ENCODE measurements at places on chromosomes 1 and 21.
A peak's percentile ranks its signal among the peaks of the same experiment; 100 is the strongest.

DNA sequence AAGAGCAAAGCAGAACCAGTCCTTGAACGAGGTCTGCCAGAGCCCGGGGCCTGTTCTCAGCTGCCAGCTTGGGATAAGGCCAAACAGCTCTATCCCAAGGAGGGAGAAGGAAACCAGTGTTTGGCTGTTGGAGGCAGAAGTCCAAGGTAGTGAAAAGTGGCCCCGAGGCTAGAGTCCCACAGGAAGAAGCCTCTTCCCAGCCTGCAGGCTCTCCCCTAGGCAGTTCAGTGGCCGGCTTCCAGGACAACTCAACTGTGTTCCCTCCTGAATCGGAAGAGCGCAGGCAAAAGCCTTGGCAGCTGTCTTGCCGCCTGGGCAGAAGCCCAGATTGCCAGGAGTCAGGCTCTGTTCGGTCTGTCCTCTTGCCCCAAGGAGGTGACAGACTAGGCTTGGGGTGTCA lies 19.3 kb downstream of the QSOX1 start:
- no peak for DNase-seq

GRCh38 chr1:165075725-165076370 lies 280.7 kb downstream of the LMX1A start:
- DNase-seq: no peak

DNA sequence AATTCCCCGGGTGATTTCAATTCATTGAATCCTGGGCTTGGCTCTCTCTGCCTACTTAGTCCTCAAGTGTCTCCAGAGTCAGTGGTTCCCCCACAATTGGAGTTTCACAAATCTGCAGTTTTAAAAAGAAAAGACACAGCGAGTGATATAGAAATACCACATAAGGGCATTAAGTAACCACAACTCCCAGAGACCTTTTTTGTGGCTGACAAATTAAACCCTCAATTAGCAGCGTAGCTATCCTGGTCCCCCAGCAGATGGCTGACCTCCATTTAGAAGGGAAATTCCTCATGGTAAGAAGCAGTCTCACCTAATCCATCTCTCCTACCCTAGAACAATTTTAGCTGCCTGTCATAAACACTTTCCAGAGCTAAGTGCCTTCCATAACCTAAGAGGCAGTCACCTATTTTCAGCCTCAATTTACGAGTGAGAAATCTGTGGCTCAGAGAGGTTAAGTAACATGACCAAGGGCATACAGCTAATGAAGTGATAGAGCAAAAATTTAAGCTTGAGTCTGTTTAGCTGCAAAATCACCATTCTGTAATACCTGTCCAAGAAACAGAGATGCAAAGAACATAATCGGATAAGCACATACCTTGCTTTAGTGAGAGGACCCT lies 56.0 kb upstream of the NBPF3 start:
- no peak for DNase-seq

GRCh38 chr1:234345237-234345636 lies 28.0 kb upstream of the COA6 start:
- DNase-seq: no peak

- no peak for DNase-seq
These were observed 144.9 kb downstream of the CD247 start for GRCh38 chr1:167373398-167373797.

DNA sequence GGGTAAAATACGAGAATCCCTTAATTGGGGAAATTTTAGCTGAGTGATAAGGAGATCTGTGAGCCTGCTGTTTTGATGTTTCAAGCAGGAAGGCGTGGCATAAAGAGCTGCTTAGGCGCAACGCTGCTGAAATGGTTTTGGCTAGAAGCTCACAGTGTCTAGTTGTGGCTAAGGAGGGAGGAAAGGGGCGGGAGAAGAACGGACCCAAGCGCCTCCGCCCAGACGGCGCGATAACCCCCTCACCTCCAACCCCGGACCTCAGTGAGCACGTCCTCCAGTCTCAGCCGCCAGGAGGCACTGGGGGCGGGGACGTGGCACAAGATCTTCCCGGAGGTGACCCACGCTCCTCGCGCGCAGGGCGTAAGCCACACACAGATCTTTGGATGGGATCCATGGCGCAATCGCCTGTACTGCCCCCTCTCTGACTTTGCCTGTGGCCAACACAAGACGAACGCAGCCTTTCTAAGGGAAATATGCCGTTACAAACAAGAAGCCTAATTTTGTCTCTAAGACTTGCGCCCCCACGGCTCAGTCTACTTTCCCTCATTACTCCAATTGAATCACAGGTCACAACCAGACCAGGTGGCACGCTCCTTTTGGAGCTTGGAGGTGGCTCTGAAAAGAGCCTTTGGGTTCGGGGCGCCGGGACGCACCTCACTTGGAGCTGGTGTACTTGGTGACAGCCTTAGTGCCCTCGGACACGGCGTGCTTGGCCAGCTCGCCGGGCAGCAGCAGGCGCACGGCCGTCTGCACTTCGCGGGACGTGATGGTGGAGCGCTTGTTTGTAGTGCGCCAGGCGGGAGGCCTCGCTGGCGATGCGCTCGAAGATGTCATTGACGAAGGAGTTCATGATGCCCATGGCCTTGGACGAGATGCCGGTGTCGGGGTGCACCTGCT lies 23.4 kb upstream of the RNF187 start:
- DNase-seq: peak; percentile 86

DNA sequence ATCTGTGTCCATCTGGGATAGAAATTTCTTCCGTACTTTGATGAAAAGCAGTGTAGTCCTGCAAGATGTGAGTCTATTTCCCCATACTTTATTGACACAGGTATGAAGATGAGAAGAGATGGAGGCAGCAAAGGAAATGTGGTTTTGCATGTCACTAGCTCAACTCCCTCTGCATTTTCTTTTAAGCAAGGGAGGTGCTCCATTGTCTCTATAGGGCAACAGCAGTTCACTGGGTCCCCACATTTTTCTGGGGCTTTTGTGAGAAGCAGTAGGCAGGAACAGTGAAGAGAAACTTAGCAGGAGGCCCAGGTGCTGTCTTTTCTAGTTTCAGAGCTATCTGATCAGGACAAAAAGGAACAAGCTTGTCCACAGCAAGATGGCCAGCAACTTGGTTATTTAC lies 37.1 kb downstream of the C21orf91 start:
- DNase-seq: no peak

DNA sequence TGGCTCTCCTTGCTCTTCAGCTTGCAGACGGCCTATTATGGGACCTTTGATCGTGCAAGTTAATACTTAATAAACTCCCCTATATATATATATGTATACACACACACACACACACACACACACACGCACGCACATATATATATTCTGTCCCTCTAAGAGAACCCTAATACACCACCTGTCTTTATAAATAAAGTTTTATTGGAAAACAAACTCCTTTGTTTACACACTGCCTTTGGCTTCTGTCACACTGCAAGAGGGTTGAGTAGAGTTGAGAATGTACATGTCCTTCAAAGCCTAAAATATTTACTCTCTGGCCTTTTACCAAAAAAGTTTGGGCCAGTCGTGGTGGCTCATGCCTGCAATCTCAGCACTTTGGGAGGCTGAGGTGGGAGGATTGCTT lies 26.2 kb upstream of the SIM2 start:
- no peak for DNase-seq

DNA sequence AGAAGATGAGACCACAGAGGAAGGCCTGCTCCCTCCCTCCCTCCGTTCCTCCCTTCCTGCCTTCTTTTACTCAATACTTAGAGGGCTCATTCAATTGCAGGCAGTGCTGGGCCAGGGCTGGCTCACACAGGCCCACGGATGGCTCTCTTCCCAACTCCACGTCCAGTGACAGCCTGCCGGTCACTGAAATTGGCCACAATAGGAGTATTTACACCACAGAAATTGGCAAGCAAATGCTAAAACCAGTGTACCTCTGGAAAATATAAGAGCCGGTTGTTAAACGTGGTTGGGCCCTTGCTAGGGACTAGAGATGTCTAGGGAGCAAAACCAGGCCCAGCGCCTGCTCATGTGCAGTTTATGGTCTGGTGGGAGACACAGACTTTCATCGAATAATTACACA lies 72.4 kb upstream of the TMEM51 start:
- no peak for DNase-seq

- no peak for DNase-seq
These were observed 96.4 kb downstream of the RUNX1 start for GRCh38 chr21:34952701-34953100.

GRCh38 chr1:169514566-169515270 lies 29.0 kb upstream of the SLC19A2 start:
- no peak for DNase-seq

DNA sequence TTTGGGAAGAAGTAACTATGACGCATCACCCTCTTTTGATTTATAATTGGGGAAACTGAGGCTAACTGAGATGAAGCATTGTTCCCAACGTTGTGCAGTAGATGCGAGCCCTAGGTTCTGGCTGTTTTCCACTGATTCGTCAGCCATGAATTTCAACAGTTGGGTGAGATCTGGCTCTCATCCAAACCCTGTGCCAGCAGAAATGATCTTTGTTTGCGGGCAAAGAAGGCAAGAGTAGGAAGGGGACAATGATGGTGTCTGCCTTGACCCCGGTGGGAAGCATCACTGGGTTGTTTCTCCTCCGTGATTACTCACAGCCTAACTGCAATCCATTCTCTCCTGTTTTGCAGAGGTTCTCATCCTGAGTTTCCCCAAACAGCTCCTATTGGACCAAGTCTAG lies 142.3 kb downstream of the MIS18A start:
- DNase-seq: no peak

DNA sequence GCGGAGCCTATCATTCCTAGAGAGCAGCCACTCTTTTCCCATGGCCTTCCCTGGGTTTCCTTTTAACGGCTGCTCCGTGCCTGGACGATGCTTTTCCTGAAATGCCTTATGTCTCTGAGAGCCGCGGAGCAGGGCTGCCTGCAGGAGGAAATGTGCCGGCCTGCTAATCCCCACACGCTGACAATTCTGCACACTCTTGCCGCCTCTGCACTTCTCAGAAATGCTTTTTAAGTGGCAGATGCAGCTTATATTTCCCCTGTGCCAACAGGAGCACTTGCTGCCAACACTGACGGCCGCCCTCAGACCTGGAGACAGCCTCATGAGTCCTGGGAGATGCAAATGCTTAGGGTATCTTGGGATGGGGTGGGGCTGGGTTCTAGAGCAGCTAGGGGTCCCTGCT lies 253.2 kb downstream of the GRIK3 start:
- DNase-seq: no peak

DNA sequence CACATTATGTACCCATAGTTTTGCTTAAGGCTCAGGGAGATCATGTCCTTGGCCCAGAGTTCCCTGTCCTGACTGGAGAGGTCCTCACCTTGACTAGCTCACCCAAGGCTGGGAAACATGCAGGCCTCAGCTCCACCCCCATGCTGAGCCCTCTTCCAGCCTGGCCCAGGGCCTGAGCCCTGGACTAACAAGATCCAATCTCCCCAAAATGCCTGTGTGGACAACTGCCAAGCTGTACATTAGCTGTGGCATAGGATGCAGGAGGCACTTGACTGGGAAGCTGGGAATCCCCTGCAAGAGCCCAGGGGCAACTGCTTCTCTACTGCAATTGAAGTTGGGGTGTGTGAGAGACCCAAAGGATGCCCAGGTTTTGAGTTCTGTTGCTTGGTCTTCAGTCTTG lies 2.1 kb downstream of the LINGO4 start:
- DNase-seq: no peak

- no peak for DNase-seq
These were observed 50.8 kb downstream of the RHBG start for GRCh38 chr1:156419854-156420204.

- DNase-seq: peak; percentile 53
These were observed 68.5 kb downstream of the DYRK1A start for GRCh38 chr21:37435120-37435519.

- DNase-seq: no peak
These were observed 151.2 kb downstream of the DMRTA2 start for GRCh38 chr1:50271968-50272578.

GRCh38 chr1:60664086-60664625 lies 418.2 kb upstream of the NFIA start:
- no peak for DNase-seq

DNA sequence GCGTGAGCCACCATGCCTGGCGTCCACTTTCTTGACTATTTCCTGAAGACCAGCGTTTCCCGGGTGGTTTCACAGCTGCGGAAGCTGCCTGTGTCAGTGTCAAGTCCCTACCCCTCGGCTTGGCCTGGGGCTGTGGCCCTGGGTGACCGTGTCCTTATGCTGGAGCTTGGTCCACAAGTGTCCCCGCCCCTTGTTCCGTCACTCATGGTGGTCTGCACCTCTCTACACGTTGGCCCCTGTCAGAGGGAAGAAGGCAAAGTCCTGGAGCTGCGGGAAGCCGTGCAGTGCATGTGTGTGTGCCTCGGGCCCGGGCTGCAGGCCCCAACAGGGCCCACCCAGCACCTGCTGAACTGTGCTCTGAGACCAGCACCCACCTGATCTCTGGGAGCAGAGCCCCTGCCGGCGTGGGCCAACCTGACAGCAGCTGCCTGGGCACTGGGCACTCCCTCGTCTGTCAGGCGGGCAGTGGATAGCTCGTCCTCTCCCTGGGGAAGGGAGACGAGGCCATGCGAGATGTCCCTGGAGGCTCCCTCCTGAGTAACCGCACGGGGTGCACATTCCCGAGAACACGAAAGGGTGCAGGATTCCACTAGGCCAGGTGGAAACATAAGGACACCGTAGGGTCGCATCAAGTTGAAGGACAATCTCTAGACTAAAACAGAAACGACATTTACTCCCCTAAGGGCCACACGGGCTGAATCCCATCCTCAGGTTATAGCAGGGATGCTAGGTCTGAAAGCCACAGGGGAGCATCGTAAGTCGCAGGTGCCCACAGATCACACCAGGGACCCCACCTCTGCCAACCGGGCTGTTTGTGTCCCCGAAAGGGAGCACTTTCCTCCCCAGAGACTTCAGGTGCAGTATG lies 2.4 kb upstream of the C1orf159 start:
- no peak for DNase-seq

DNA sequence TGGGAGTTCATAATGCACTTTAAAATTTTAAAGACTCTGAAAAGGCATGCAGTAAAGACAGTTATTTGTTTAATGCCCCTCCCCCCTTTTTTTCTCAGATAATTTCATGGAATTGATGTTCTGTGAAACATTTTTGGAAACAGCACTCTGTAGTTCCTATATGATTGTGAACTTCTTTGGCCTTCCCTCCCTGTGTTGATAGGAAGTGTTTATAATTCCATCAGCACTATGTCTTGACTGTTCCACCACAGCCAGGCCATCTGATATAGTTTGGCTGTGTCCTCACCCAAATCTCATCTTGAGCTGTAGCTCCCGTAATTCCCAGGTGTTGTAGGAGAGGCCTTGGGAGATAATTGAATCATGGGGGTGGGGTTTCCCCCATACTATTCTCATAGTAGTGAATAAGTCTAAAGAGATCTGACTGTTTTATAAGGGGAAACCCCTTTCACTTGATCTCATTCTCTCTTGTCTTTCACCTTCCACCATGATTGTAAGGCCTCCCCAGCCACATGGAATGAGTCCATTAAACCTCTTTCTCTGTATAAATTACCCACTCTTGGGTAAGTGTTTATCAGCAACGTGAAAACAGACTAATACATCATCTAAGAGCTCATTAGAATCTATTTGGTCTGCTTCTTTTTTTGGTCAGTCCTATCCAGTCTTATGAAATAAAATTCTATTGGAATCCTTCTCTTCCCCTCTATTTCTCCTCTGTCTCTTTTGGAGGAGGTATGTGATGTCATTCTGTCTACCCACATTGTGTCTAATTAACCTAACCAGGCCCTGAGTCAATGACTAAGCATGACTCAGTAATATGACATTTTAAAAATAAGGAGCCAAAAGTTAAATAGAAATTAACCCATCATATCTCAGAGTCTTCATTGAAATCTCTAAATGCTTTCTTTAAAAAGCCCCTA lies 8.9 kb downstream of the CCDC185 start:
- DNase-seq: no peak

- DNase-seq: no peak
These were observed 324.4 kb downstream of the PCP4 start for GRCh38 chr21:40191616-40192015.

- DNase-seq: no peak
These were observed 516 bp upstream of the NMNAT2 start for GRCh38 chr1:183418696-183419095.
